ENCODE measurements at places on chromosomes 12 and 14.

- DNase-seq = no peak
These were observed 56.6 kb upstream of the CRACR2A start for GRCh38 chr12:3809357-3810015.

GRCh38 chr12:100163416-100164152 is 20.9 kb upstream of the BLTP3B start:
- peak; percentile 42 for DNase-seq

GRCh38 chr12:43676183-43676813 is 82.3 kb downstream of the PUS7L start:
- peak; percentile 5 for DNase-seq

- no peak for DNase-seq
These were observed 30.3 kb upstream of the INSM2 start for GRCh38 chr14:35503646-35504045.

GRCh38 chr12:105949391-105949790 is 189.4 kb downstream of the NUAK1 start:
- no peak for DNase-seq

DNA sequence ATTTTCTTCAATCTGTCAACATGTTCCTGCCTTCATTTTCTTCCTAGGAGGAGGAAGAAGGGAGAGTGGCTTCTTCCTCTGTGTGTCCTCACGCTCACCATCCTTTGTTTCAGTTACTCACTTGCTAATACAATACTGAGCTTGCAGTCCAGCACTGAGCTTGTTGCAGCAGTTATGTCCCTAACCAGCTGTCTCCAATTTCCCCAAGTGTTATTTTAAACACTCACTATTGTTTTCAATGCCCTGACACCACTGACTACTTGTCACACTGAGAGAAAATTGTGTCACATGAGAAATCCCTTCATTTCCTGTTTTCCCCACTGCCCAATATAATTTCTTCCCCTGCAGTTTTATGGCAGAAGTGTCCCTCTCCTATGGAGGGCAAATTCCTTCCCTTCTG is 53.4 kb downstream of the HSD17B6 start:
- peak; percentile 45 for DNase-seq

Measured in inflammatory macrophage treated with lipopolysaccharide for 1 hour (primary cell).